SJSA1 (cell line): ENCODE measurements at places on chromosomes 11 and 22. TPM values are rescaled to one million over a fixed set of nuclear protein-coding genes. Genes with fewer than 3 reads are reported as not detected.
A peak's percentile ranks its signal among the peaks of the same experiment; 100 is the strongest.

DNA sequence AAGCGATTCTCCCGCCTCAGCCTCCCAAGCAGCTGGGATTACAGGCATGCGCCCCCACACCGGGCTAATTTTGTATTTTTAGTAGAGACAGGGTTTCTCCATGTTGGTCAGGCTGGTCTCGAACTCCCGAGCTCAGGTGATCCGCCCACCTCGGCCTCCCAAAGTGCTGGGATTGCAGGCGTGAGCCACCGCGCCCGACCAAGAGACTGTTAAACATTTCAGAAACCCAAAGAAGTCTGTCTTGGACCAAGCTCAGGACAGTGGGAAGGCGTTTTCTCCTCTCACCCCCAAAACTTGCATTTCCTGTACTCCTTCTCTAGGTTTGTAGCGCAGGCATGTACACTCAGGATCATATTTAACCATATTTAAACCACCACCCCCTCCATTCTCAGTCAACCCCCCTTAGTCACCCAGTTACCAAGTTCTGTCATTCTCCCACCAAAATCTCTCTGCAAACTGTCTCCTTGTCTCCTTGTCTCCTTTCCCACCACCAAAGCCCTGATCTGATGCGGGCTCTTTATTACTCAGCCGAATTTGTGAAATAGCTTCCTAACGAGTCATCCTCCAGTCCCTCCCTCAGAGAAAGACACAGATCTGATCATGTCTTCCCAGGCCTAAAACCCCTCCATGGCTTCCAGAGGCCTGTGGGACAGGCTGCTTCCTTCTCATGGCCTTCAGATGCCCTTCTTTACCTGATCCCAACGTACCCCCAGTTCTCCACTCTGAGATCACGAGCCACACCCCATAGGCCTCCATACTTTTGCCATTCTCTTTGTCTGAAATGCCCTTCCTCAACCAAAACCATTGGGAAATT lies 29.0 kb upstream of the CREB3L1 start:
- H3K27ac ChIP-seq = peak overlapping the region; percentile 99
- no peaks in the 10 kb centered on the region for H3K27me3 ChIP-seq
- H3K4me1 ChIP-seq = peaks cover 49% of the 10 kb centered on the region
- peak; percentile 88 for DNase-seq

The APOA5 gene
- not detected in 2 replicates for total RNA-seq

DNA sequence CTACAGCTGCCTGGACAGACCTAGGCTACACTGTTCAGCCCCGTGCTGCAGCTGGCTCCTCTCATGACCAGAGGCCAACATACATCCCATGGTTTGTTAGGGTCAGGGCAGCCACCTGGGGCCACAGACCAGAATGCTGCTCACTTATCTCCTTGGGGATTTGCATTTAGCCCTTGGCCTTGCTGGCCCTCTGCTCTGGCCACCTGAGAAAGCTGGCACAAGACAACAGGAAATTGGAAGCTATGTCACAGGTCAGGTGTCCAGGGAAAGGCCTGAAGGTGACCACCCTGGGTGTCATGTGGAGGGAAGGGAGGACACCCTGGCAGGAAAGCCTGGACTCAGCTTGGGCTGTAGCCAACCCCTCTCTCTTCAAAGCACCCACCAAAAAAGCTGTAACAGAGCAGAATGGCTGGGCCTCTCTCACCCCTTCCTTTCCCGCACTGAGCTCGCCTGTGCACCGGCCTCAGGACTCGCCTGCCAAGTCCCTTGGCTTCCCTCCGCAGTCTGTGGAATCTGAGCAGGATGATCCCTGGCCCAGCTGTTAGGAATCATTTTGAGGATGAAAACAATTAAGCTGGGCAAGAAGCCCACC lies 86.3 kb downstream of the SNX19 start:
- no peak overlapping the region for H3K27ac ChIP-seq
- no peak overlapping the region for H3K4me3 ChIP-seq
- H3K4me1 ChIP-seq = peaks cover 10% of the 10 kb centered on the region
- no peak for DNase-seq

DNA sequence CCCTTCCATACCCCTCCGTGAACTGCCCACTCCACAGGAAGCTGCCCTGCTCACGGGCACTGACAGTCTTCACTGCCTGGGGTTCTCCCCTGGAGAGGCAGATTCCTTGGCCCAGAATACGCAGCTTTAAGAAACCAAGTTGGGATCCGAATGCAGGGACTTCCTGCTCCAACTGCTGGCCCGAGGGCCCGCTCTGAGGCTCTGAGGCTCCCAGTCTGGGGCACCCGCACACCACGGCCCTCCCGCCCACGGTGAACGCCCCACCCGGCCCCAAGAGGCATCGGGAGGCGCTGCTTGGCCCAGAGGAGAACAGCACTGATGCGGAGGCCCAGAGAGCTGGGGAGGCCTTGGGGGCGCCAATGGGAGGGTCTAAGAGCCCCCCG lies 42.3 kb downstream of the IGF2 start:
- H3K4me1 ChIP-seq = peaks cover 88% of the 10 kb centered on the region
- no peaks in the 10 kb centered on the region for H3K27me3 ChIP-seq
- DNase-seq = no peak

The A4GALT gene
- total RNA-seq = 11.2 and 12.3 TPM in 2 replicates

- H3K4me3 ChIP-seq = no peak overlapping the region
- no peak overlapping the region for H3K27ac ChIP-seq
- H3K36me3 ChIP-seq = no peaks in the 10 kb centered on the region
- no peak for DNase-seq
- no peaks in the 10 kb centered on the region for H3K4me1 ChIP-seq
- peaks cover 12% of the 10 kb centered on the region for H3K27me3 ChIP-seq
These were observed 1.0 kb downstream of the SSTR3 start for GRCh38 chr22:37211075-37211865.

The NXPE1 gene
- total RNA-seq = not detected in 2 replicates

GRCh38 chr11:78763664-78764063 lies 189.0 kb upstream of the NARS2 start:
- H3K27me3 ChIP-seq = no peaks in the 10 kb centered on the region
- H3K4me3 ChIP-seq = no peak overlapping the region
- DNase-seq = no peak
- H3K4me1 ChIP-seq = no peaks in the 10 kb centered on the region
- H3K27ac ChIP-seq = no peak overlapping the region
- no peaks in the 10 kb centered on the region for H3K36me3 ChIP-seq

DNA sequence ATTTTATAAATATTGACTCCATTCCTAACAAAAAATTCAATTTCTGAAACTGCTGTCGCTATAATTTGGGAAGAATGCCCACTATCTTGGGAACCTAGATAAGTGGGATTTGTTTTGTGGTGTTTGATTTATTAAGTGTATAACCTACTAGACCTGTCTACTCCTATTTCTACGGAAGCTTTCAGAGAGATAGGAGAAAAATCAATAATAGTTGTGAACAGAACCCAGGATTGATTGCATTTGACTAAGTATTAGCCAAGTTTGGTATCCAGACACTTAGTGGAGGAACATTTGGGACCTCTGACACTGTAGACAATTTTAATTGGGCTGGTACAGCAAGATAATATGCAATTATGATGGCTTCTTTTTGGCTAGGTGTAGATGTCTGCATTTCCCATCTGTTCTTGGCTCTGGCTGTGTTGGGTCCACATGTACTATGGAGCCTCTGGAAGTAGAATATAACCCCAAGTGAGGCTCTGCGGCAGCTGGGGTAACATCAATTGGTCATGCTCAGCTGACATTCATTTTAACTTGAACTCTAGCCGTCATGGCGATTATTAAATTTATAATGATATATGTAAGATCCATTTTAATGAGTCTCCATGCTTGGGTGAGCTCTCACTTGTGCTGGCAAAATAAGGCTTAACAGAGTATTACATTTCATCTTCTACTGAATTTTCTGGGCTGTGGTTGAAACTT lies 111.5 kb upstream of the E2F8 start:
- no peak overlapping the region for H3K27ac ChIP-seq
- H3K27me3 ChIP-seq = peaks cover 13% of the 10 kb centered on the region
- no peaks in the 10 kb centered on the region for H3K36me3 ChIP-seq
- DNase-seq = no peak
- no peaks in the 10 kb centered on the region for H3K4me1 ChIP-seq

The MMP10 gene
- 0.63 TPM in 1 of 2 replicates, not detected in the other for total RNA-seq

DNA sequence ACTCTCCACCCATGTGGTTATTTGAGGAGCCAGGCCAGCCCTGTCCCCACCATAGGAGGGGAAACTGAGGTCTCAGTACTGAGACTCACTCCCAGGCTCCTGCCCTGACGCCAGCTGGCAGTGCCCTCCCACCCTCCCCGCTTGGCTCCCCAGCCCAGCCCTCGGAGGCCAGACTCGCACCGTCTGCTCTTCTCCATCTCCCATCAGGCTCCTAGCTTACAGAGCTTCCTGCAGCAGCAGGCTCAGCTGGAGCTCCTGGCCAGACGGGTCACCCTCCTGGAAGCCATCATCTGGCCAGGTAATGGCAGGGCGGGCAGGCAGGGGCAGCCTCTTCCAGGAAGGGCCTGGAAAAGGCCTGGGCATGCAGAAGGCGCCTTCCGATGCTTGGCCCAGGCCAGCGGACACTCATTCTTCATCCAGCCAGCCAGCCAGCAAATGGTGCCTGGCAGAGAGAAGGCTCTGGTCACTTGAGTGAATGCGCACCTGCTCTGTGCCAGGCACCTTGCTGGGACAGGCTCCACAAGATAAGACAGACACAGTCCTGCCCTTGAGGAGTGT lies 12.6 kb downstream of the RHBDD3 start:
- H3K36me3 ChIP-seq = peaks cover 19% of the 10 kb centered on the region
- no peaks in the 10 kb centered on the region for H3K27me3 ChIP-seq
- H3K4me3 ChIP-seq = no peak overlapping the region

The PMM1 gene
- 23.3 and 27.0 TPM in 2 replicates for total RNA-seq

DNA sequence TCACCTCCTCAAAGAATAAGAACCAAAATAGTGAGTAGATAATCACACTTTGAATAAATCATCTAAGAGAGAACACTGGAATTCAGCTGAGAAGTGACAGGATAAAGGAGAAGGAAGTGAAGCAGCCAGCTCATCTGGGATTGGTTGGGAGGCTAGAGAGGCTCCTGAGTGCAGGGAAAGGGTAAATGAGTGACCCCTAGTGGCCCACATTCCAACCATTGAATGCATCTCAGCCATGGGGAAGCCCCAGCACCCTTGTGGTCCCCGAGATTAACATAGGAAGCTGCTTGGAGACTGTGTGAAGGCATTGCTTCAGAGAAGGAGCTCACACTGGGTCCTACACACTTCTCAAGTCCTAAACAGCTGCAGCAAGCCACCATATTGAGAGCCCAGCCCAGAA lies 82.3 kb downstream of the JRKL start:
- H3K27me3 ChIP-seq = no peaks in the 10 kb centered on the region
- H3K36me3 ChIP-seq = no peaks in the 10 kb centered on the region
- no peaks in the 10 kb centered on the region for H3K4me1 ChIP-seq
- no peak for DNase-seq
- H3K4me3 ChIP-seq = no peak overlapping the region

DNA sequence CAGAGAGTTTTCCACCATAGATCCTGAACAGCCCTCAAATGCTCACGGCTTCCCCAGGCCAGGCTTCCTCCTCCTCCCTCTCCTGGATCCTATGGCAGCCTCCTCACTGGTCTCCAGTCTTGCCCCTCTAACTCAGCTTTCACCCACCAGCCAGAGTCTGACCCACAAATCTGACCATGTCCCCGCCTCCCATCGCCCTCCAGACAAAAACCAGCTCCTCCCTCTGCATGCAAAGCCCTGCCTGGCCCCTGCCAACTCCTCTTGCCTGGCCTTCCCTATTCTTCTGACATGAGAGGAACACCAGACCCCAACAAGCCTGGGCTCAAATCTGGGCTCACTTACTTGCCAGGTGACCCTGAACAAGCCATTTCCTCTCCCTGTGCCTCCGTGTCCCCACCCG lies 32.4 kb upstream of the PDE2A start:
- no peaks in the 10 kb centered on the region for H3K27me3 ChIP-seq
- no peak overlapping the region for H3K4me3 ChIP-seq
- no peak overlapping the region for H3K27ac ChIP-seq
- no peaks in the 10 kb centered on the region for H3K4me1 ChIP-seq

DNA sequence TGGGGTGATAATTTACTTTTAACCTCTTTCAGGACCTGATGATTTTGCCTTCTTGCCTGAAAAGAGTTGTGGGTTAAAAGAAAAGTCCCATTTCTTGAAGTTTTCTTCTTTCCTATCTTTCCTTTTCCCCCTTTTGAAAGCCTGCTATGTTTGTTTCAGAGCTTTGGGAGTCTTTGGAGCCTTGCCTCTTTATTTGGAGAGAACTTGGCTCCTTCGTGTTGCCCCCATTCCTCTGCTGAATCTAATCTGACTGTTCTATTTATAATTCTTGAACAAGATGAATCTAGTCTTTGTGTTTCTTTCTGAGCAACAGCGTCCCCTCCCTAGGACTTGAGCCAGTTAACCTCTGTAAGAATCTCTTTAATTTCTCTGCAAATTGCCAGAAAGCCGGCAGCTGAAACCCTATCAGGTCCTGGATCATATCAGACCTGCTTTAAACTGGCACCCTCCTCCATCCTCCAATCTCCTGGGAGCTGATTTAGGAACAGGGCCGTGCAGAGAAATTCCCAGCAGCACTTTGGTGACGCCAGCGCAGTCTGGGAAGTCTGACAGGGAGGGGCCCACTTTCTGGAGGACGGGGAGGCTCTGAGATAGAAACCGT lies 289.1 kb upstream of the SORL1-AS1 start:
- no peaks in the 10 kb centered on the region for H3K36me3 ChIP-seq
- H3K27ac ChIP-seq = no peak overlapping the region
- no peaks in the 10 kb centered on the region for H3K27me3 ChIP-seq
- no peaks in the 10 kb centered on the region for H3K4me1 ChIP-seq
- H3K4me3 ChIP-seq = no peak overlapping the region
- DNase-seq = no peak

The ABTB2 gene
- total RNA-seq = 0.09 and 0.53 TPM in 2 replicates

The PLAAT4 gene
- 32.1 and 37.3 TPM in 2 replicates for total RNA-seq

The OR6T1 gene
- not detected in 2 replicates for total RNA-seq

- H3K4me3 ChIP-seq = no peak overlapping the region
- no peaks in the 10 kb centered on the region for H3K36me3 ChIP-seq
- H3K27ac ChIP-seq = no peak overlapping the region
- peaks cover 27% of the 10 kb centered on the region for H3K27me3 ChIP-seq
- DNase-seq = no peak
- H3K4me1 ChIP-seq = peaks cover 4% of the 10 kb centered on the region; the same call in 1 of the 2 replicates
These were observed 498.5 kb downstream of the INSC start for GRCh38 chr11:15613251-15613650.

DNA sequence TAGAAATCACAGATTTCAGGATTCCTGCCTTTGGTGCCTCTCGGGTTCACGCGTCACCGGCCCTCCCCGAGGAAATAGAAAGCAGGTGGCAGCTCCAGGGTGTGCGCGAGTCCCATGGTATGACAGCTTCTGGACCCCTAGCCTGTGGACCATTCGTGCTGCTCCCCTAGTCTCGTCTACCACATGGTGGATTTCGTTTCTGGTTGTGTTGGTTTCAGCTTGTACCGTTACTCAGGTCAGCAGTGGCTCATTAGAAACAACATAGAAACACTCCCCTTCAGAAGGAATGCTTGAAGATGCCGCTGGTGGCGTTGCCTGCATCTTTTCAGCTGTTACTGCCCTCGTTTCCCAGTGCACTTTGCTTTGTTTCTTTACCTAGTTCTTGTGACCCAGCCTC lies 700 bp downstream of the TTC17 start:
- no peak for DNase-seq
- no peaks in the 10 kb centered on the region for H3K27me3 ChIP-seq
- peak overlapping the region; percentile 86 for H3K27ac ChIP-seq
- peak overlapping the region; percentile 93 for H3K4me3 ChIP-seq

DNA sequence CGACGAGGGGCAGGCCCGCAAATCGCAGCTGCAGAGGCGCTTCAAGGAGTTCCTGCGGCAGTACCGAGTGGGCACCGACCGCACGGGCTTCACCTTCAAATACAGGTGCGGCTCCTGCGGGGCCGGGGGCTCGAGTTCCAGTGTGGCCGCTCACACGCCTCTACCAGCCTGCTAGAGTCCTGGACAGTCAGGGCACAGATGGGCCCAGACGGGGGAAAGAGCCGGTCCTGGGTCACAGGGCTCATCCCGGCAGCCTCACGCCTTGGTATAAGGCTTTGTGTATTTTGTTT lies 506 bp downstream of the MCM5 start:
- H3K27me3 ChIP-seq = no peaks in the 10 kb centered on the region
